ENCODE measurements at places on chromosomes 4 and X.

DNA sequence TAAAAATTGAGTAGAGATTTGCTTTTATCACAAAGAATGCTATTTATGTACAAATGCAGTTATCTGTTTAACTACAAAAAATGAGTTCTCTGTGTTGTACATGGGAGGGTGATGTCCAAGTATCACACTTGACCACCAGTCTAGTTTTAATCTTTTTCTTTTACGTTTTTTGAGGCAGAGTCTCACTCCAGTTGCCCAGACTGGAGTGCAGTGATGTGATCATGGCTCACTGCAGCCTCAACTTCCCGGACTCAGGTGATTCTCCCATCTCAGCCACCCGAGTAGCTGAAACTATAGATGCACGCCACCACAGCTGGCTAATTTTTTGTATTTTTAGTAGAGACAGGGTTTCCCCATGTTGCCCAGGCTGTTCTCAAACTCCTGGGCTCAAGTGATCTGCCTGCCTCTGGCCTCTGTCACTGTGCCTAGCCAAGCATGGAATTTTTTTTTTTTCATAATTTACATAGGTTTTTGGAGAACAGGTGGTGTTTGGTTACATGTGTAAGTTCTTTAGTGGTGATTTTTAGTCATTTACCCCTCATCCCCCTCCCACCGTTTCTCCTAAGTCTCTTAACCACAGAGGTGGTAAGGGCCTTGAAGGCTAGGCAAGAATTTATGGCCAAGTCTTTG is 47.9 kb upstream of the RPA4 start:
- DNase-seq = no peak

DNA sequence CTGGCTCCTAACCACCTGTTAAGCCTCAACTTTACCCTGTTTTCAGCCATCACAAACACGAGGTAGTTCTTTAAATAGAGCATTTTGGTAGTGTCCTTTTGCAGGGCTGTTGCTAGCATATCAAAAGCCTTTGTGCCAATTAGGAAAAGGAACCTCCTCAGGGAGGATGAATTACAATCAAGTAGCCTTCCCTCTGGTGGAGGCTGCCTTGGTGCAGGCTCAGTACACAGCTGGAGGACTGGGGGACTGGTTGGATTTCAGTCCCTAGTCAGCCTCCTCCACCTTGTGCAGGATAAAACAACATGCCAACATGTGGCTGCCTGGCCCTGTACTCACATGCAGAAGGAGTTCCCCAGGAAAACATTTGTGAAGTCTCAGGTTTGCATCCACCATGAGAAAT is 53.1 kb downstream of the RASGEF1B start:
- DNase-seq = no peak

GRCh38 chrX:12895866-12896265 is 10.6 kb upstream of the TLR8 start:
- DNase-seq = no peak

DNA sequence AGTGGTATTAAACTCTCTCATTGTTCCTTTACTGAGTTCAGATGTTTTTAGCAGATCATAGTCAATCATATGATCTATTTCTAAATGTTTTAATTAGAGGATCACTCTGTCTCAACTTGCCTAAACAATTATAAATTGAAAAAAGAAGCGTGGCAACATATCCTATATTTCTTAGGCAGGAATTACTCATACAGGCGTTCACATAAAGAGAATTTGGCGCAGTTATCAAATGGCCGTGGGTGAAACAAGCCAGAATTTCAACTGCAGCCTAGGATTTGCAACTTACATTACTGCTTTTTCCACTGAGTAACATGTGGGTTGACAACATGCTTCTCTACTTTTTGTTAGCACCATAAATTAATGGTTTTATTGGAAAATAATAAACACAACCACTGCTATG is 141.3 kb downstream of the CPE start:
- DNase-seq = no peak

GRCh38 chr4:25161593-25161950 is 1.3 kb upstream of the SEPSECS start:
- DNase-seq = no peak

DNA sequence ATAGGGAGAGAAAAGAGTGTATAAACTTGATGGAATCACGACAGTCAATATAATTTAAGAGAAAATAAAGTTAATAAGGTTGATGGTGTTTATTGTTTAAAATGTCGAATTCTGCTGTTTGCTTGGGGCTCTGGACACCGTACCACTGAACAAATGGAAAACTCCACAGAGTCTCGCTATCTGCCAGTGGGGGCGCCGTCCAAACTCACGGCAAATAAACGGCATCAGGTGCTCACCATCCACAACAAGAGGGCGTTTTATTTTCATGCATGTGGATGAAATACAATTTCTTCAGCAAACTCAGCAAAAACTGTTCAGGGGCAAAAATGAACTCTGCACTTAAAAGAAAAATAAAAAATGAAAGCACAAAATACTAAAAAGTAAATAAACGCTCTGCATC is 46.6 kb upstream of the FAM47C start:
- DNase-seq = no peak

DNA sequence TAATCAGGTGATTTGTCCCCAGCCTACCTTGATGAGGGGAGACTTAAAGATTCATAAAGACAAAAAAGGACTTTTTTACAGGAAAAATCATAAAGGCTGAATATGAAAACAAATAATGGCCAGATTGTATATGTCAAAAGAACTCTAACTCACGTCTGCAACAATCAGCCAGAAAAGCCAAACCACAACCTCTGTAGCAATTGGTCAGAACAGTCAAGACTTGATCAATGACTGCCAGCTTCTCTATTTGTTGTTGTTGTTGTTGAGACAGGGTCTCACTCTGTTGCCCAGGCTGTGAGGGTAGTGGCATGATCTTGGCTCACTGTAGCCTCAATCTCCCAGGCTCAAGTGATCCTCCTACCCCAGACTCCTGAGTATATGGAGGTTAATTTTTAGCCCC is 35.9 kb upstream of the PPA2 start:
- DNase-seq = no peak

DNA sequence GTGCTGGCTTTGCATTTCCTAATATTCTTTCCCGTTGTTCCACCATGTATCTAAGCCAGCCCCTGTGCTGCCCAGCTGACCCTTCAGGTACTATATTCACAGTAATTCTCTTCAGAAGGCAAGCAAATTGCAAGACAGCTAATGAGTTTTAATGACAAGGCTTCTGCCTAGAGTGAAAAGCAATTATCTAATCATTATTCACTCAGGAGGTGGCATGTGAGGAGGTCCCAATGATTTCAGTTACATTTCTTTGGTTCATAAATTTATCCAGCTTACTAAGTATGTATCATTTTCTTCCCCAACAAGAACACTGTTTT is 123.0 kb downstream of the RASGEF1B start:
- no peak for DNase-seq
